ENCODE measurements at places on chromosomes 11 and 22.

GRCh38 chr11:72732329-72732728 is 19.9 kb downstream of the ARAP1 start:
- no peak for DNase-seq

GRCh38 chr22:31039393-31039792 is 41.7 kb upstream of the SMTN start:
- no peak for DNase-seq

DNA sequence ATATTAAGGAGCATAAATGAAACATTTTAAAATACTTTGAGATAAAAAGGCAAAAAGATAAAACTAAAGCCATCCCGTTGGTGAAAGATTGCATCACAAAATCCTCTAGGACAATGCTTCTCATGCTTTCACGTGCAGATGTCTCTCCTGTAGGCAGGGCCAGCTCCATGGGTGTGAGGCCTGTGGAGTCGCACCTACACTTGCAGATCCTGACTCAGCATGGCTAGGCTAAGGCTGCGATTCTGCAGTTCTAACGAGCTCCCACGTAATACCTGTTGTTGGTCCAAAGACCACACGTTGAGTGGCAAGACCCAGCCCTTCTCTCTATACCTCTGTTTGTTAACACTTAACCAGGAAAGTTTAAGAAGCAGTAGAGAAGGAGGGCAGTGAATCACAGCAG is 62.1 kb upstream of the CAPRIN1 start:
- DNase-seq, result no peak

DNA sequence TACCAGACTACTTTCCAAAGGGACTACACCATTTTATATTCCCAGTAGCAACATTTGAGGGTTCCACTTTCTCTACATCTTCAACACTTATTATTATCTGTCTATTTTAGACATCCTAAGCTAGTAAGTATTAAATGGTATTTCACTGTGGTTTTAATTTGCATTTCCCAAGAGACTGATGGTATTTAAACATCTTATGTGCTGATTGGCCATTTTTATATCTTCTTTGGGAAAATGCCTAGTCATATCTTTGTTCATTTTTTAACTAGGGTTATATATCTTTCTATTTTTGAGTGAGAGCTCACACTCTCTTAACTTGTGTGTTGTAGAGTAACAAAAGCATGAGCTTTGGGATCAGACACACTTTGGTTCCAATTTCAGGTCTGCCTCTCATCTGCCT is 73.7 kb downstream of the PRCP start:
- DNase-seq, result no peak

DNA sequence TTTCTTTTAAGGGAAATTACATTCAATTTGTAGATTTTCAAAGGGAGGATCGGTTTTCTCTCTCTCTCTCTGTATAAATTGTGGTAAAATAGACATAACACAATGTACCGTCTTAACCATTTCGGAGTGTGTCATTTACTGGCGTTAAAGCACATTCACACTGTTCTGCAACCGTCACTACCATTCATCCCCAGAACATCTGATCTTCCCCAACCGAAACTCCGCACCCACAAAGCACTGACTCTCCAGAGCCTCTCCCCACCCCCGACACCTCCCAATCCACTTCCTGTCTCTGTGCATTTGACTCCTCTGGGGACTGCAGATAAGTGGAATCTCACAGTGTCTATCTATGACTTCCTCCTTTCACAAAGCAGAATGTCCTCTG is 15.9 kb upstream of the GRAMD4 start:
- no peak for DNase-seq

DNA sequence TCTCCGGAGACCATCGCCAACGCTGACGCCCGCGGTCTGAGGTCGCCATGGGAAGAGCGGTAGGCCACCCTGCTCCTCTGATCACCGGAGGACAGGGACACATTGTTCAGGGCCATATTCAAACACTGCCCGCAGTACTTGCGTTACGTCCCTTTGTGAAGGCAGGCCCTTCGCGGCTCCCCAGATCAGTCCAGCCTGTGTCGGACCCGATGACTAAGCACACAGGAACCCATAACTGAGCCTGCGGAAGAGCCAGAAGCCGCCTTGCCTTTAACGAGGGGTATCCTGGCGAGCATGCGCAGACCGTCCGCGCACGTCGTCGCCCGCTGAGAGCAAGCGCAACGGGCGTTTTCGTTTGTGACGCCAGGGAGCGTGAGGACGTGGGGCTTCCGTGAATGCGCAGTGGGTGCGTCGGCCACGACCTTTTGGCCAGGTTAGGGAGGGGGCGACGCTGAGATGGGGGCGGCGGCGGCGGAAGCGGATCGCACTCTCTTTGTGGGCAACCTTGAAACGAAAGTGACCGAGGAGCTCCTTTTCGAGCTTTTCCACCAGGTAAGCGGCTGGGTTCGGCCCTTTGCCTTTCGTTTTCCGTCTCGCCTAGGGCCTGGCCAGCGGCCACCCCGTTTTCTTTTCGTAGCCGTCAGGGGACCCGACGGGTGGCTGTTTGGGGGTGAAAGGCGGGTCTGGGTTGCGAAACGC is at the start of the genes C11orf71 and RBM7:
TSS of gene C11orf71 (minus strand) at position 296 of the 699 bp plus-strand sequence. CDS start at position 116, 180 bp downstream.
TSS of gene RBM7 (plus strand) at position 451 of the 699 bp plus-strand sequence. CDS start at position 457, 6 bp downstream.
- peak; percentile 99 for DNase-seq

DNA sequence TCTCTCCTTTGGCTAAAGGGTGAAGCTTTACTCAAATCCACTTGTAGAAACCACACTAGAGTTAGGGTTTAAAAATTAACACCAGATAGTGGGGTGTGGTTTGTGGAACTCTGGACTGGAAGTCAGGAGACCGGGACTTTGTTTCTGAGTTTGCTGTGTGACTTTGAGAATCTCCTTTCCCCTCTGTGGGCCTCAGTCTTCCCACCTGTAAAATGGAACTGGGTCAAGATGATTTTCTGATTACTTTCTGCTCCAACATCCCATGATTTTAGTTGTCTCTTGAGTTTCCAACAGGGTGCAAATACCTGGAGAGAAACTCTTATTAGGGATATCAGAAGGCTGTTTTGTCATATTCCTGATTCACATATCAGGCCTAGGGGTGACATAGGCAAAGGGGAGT is 301.0 kb downstream of the MIAT start:
- DNase-seq, result no peak

DNA sequence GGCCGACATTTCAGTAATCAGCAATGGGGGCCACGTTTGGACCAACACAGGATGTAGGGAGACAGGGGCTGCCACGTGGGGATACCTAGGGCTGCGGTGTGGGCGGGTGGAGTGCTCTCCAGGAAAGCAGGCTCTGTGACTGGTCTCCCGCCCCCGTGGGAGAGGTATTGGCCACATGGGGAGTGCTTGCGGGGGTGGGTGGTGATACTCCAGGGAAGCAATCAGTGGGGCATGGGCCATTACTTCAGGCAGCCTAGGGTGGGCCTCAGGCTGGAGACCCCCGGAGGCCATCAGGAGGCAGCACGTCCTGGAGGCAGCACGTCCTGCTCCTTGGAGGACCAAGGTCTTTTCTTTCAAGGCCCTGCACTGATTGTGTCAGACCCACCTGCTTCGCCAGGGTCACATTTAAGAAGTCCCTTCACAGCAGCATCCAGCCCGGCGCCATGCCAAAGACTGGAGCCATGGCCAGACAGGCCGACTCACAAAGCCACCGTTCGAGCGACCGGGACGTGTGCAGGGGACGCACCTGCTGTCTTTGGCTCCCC is 3.0 kb upstream of the MUC2 start:
- no peak for DNase-seq

DNA sequence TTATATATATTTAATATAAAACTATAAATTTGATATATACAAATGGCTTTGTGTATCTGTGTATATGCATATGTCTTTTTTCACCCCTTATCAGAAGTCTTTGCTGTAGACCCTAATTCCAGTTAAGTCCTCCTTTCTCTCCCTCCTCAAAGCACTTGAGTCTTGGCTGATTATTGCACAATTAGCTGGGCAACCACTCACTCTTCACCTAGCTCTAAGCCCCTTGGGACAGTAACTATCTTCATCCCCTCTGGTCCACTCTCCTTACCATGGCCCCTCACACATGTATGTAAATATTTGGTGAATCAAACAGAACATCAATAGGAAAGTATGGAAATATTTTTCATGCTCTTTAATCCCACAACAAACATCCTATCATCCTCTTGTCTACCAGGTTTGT is 909 bp upstream of the OR5B21 start:
- DNase-seq, result no peak

DNA sequence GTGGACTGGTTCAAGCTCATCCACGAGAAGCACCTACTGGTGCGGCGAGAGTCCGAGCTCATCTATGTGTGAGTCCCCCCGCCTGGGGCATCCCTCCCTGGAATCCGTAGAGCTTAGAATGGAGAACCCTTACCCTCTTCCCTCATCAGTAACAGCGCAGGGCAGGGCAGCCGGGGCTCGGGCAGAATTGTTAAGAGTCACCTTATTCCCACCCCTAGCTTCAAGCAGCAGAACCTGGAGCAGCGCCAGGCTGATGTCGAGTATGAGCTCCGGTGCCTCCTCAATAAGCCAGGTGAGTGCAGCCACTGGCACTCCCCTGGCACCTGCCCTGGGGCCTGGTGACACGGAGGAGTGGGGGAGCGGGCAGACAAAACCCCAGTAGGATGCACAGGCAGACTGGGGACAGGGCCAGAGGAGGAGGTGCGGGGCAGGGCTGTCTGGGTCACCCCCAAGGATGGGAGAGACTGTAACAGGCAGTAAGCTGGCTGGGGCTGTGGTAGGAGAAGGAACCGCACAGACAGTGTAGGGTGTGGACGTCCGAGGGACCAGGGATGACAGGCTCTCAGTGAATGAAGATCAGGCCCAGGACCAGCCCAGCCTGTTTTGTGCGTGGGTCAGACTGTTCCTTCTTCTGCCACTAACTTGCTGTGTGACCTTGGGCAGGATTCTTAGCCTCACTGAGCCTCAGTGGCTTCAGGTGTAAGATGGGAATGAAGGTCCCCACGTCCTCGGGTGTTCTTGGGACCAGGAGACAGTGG is 20.4 kb downstream of the C22orf23 start:
- DNase-seq, result no peak

GRCh38 chr11:65477149-65477965 is 21.5 kb upstream of the MALAT1 start:
- peak; percentile 82 for DNase-seq

- no peak for DNase-seq
Observed at GRCh38 chr11:76293189-76293631, 86.9 kb upstream of the WNT11 start.

DNA sequence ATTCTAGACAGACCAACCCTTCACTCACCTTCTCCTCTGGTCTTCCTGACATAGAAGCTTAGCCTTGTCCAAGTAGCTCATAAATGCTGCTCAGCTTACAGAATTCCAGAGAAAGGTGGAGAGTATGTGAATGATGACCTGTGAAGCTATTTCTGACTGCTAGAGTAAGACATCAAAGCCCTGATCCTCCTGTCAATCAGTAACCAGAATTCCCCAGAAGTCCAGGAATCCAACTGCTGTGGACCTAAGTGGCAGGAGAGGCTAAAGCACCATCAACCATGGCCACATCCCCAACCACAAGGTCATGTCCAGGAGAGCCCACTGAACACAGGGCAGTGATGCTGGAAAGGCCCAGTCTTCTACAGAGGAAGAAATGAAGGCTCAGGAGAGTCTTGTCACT is 2.6 kb downstream of the OR51G2 start:
- no peak for DNase-seq

GRCh38 chr22:20783844-20784723 is 10.2 kb downstream of the SERPIND1 start:
- DNase-seq, result no peak

DNA sequence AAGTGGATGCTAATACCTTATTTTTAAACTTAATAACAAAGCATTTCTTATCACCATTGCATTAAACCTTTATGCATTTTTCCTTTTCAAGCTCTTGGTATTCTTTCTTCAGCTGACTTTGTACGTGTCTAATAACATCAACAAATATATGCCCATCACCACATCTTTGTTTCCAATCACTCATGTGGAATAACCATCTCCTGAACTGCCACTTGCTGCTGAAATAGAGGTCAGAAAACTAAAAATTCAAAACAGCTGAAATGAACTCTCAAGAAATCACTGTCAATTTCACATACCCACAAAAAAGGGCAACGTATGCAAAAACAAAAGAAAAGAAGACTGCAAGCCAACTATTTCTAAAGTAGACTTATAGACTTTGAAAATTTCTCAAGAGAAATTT is 7.4 kb downstream of the MSANTD4 start:
- no peak for DNase-seq

GRCh38 chr22:30564761-30565119 is 9.7 kb downstream of the GAL3ST1 start:
- no peak for DNase-seq

DNA sequence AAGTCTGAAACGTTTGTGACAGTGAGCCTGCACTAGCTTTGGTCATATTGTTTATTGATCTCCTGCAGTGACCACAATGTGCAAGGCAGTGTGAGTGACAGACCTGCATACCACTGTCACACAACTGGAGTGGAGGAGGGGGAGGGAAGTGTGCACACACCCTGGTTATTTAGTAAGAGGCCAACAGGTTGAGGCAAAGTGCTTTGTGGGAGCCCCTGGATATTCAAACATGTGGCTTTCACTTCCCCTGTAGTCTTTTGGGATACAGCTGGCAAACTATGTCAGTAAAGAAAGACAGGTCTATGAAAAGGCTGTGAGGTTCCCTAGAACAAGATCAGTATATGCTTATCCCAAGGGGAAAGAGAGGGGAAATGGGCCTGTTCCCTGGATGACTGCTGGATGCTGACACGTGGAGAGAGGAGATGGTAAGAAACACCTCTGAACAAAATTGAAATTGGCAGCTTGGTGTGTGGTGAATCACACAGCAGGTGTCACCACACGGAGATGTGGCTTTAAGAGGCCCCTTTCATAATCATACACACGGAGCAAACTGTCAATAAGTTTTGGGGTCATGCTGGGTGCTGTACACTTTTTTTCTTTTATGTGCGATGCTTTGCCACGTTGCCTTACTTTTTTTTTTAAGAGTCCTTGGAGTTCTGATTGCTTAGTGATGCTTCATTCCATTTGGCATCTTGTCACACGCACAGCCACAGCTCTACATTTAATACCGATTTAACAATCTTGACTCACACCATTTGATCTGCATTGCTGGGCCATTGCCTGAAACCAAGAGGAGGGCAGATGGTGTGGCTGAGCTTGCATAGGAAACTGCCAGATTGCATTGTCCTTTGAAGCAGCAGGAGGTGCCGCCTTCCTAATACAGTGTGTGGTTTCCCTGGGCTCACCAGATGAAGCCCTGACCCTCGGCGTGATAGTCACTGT is 11.3 kb downstream of the OSBP2 start:
- DNase-seq, result no peak

DNA sequence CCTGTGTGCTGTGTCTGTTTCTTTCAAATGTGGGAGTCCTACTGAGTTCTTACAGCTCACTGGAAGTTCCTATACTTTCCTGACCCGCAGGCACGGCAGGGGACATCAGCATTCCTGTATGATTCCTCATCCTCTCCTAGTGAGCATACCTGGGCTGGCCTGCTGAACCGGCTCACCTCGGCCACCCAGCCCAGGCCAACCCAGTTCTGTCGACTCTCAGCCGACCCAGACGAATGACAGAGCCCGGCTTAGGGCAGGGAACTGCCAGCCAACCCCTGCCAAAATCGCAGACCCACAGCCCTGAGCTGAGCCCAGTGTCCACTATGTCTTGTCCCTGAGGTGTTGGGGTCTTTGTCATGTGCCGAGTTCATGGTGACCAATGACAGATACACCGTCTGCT is 339.7 kb downstream of the BRD1 start:
- no peak for DNase-seq

- no peak for DNase-seq
Observed at GRCh38 chr11:2885017-2885677, 428 bp downstream of the CDKN1C start.

All from stimulated activated CD8-positive, alpha-beta memory T cell treated with anti-CD3 and anti-CD28 coated beads, Interleukin-4, amount 100 ng/mL, for 1 hour (primary cell).